BE2C (cell line): ENCODE measurements at places on chromosomes 2 and 18.
A peak's percentile ranks its signal among the peaks of the same experiment; 100 is the strongest.

GRCh38 chr18:21704603-21705364 lies at the start of gene ABHD3:
Gene ABHD3 (minus strand): TSS chr18:21704774. CDS start chr18:21704665, 109 bp downstream.
- DNase-seq = peak; percentile 85

DNA sequence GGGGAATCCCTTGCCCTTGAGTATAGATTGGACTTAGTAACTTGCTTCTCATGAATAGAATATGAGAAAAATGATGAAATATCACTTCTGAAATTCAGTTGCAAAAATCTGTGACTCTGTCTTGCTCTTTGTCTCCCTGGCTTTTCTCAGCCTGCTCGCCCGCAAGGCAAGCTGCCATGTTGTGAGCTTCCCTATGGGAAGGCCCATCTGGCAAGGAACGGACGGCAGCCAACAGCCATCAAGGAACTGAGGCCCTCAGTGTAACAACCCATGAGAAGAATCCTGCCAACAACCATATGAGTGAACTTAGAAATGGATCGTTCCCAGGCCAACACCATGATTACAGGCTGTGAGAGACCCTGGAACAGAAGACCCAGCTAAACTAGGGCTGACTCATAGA lies 58.4 kb upstream of the PGAP1 start:
- DNase-seq = no peak

GRCh38 chr2:148519013-148519412 lies 125.5 kb upstream of the EPC2 start:
- DNase-seq = no peak

DNA sequence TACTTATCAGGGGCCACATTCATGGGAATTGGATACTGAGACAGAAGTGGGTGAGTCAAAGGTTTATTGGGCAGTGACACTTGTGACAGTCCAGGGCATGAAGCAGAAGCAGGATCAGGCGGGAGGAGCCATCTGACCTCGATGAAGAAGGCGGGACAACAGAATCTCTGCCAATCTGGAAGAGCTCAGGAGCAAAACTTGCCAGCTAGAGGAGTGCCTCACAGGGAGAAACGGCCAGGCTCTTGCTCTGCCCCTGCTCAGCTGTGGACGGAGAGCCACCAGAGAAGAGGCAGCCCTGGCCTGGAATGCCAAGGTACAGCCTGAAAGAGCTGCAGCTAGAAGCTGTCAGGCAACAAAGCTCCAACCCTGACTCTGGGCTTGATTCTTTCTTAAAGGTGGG lies 16.9 kb downstream of the DAW1 start:
- no peak for DNase-seq

DNA sequence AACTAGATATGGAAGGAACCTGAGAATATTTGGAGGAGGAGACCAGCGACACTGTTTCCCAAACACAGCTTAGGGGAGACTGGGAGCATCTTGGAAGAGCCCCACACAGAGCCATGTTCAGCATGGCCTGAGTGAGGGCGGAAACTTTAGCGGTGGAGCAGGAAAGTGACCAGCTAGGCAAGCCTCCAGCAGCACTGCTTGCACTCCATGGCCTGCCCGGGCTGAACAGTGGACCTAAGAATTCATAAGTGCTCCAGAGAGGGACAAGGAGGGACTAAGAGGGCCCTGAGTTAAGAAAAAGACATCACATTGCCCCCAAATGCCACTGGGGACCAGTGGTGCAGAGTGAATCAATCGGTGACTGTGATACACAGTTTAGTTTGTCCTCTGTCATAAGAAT lies 566.4 kb downstream of the TNS1 start:
- DNase-seq = no peak

DNA sequence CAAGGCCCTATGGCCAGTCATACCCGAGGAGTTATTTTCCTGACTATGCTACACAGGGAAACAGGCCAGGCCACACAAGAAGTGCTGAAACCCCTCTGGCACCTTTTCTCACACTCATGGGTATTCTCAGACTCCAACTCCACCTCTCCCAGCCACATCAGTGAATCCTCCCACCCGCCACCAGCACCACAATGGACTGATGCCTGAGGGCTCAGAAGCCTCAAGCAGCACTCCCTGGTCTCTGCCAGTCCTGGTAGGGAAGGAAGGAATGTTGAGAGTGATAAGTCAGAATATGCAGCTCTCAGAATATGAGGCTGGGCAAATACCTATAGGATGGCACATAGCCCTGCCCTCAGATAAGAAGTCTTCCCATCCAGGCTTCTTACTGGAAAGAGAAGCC lies 391.1 kb downstream of the ALK start:
- no peak for DNase-seq

- DNase-seq = no peak
Observed at GRCh38 chr2:84639751-84640150, 123.5 kb downstream of the DNAH6 start.

- peak; percentile 24 for DNase-seq
Observed at GRCh38 chr2:119126650-119127049, 31.9 kb downstream of the C1QL2 start.

DNA sequence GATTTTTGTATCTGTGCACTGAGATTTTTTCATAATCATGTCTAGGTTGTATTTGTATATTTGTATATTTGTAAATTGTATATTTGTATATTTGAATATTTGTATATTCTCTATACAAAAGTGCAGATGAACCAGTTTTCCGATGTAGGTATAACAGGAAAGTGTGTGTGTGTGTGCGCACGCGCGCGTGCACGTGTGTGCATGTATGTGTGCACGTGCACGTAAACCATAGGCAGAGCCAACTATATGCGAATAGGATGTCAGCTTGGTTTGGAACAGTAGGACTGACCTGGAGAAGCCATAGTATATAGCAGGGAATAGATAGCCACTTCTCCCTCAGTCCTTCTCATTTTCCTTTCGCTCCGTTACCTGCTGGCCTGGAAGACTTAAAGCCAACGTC lies 565.8 kb downstream of the XIRP2 start:
- no peak for DNase-seq

DNA sequence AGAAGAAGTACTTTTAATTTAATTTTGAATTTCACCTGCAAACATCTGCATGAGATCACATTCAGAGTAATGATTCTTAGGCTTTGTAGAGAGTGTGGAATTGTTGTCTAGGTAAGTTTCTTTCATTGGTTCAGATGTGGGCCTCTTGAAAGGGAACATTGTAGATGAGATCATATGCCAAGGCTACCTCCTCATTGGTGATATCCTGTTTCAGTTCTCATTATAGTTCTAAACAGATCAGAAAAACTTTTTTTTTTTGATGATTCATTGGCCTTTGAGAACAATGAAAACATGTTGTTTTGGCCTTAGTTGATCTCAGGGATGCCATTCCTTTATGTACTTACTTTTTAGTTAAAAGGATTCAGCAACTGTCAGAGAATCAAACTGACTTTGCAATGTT lies 44.5 kb downstream of the EML6 start:
- DNase-seq = no peak

GRCh38 chr2:121665504-121665903 lies 16.2 kb upstream of the CLASP1 start:
- DNase-seq = no peak

DNA sequence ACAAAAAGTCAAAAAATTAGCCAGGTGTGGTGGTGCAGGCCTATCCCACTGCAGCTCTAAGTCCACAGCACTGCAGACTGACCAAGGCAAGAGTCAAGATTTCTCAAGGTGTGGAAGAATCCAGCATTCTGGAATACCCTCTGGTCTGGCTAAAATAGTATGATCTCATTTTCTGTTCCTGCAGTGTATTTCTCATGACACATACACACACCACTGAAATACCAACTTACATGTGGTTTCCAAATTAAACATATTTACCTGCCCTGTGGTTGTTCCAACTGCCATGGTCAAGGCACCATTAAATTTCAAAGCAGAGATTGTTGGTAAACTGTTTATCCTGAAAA lies 30.9 kb downstream of the NOL10 start:
- DNase-seq = no peak

- DNase-seq = peak; percentile 10
Observed at GRCh38 chr2:69830045-69830905, 815 bp downstream of the GMCL1 start.

DNA sequence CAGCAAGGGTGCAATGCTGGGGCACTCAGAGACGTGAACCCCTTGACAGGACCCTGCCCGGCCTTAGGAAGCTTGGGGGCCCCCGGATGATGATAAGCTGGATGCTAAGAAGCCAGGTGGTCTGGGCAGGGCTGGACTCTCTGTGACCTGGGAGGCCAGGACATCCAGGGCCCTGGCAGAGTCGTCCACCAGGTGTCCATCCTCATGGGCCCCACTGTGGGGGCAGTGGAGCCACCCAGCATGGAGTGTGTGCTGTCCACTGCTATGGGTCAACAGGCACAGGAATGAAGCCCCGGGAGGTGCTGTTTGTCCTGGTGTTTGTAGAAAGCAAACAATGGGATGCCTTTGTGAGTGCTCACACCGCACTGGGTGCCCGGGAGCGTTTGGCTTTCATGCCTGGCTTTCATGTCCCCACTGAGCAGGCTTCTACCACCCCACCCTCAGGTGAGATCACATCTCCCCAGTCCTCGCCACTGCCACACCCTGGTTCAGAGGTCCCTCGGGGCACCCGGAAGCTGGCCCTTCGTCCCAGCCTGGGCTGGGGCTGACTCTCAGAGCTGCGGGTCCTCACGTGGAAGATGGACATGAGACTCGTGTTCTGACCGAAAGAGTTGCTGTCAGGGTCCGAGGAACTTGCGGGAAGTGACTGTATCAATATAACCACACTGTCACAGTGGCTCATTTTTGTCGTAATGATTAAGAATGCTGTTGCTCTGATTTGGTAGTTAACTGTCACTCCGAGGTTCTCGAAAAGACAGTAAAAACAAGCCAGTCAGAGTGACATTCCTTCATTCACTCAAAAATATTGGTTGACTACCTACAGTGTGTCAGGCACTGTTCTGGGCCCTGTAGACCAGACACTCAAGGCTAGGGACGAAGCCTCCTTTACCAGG lies 53.3 kb downstream of the INHBB start:
- no peak for DNase-seq

DNA sequence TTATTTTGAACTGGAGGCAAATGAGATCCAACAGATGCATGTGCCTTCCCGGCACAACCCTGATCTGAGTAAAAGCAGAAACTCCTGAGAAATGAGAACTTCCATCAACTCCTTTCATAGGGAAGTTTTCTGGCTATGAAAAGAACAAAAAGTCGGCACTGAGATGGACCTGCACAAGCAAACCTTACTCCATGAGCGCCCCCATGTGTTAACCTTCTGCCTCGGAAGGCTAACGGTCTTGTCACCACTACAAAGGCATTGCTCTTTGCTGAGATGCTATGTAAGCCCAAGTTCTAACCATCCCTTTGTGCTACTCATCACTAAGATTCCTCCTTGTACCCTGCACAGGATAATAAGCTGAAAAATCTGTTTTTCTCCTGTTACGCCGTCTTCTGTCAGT lies 57.3 kb upstream of the SULT1C3 start:
- peak; percentile 29 for DNase-seq

GRCh38 chr18:5419601-5420000 lies 124.1 kb upstream of the ZBTB14 start:
- DNase-seq = no peak

DNA sequence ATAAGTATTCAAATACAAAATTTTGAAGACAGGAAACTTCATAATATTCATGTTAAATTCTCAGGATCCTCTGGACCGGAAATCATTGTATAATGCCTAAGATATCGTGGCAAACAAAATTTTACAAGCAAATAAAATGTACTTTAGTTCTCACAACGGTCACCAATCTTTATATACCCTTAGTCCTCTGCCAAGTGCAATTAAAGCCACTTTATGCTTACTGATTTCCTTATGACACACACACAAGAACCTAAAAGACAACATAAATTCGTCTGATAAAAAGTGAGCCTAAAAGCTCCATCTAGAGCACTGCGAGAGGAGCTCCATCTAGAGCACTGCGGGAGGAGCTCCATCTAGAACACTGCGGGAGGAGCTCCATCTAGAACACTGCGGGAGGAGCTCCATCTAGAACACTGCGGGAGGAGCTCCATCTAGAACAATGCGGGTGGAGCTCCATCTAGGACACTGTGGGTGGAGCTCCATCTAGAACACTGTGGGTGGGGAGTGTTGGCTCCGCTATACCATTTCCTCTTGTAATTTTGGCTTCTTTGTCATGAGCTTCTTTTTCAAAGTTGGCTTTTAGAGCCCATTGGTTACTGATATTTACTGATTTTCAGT lies 15.9 kb downstream of the ATP8B1 start:
- no peak for DNase-seq

DNA sequence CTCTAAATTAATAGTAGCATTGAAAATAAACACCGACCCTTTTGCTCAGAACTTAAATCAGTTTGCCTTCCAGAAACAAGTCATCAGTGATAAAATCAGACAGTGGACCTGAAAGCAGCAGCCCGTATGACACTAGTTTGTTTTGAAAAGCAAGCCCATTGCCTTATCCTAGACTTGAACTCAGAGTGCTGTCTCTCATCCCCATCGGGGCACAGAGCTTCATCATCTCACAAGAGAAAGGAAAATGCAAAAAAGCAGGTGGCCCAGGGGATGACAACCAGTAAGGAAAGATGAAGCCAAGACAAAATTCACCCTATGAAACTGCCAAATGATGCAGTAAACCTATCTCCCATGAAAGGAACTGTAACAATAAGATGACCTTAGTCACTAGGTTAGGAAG lies 71.2 kb downstream of the CERKL start:
- no peak for DNase-seq

DNA sequence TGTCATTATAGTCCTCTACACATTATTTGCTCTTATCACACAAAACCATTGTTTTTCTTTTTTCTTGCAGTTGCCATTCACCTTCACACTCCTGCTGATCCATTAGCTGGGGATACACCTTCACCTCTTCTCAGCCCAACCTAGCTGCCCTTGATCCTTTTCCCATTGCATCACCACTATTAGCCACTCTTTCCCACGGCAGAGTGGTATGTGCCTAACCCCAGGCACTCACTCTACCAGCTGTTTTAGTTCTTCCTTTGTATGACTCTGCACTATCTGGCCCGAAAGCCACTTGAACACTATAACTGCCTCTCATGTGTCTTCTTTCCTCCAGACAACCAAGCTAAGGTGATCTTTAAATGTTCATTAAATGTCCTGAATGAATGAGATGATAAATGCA lies 145.4 kb upstream of the PIK3C3 start:
- DNase-seq = no peak

GRCh38 chr2:1613078-1613445 lies 131.3 kb downstream of the PXDN start:
- DNase-seq = no peak

- DNase-seq = no peak
Observed at GRCh38 chr2:584863-585823, 92.1 kb downstream of the TMEM18 start.

GRCh38 chr2:105590780-105591660 lies 153.7 kb upstream of the NCK2 start:
- no peak for DNase-seq

DNA sequence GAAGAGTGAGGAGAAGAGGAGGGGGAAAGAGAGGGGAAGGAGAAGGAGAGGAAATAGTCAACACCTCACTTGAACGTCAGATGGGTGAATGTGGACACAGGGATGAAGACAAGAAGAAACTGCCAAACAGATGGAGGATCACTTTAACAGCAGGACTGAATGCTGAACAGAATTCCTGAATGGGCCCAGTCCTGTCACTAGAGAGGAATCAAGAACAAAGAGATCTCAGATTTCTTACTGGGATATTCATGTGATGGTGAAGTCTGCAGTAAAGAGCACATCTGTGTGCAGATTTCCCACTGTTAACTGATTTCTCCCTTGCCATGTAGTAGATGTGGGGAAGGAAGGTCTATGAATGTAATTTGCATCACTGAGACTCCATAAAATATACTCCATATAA lies 135.4 kb downstream of the L3MBTL4 start:
- DNase-seq = no peak

- DNase-seq = no peak
Observed at GRCh38 chr18:64115881-64116280, 33.0 kb downstream of the LINC00305 start.
